ENCODE measurements at places on chromosomes 5 and 9.
A peak's percentile ranks its signal among the peaks of the same experiment; 100 is the strongest.

- DNase-seq: no peak
Observed at GRCh38 chr9:112848316-112849151, 42.1 kb downstream of the SLC46A2 start.

GRCh38 chr9:131748411-131748955 is 8.6 kb upstream of the RAPGEF1 start:
- DNase-seq: no peak

DNA sequence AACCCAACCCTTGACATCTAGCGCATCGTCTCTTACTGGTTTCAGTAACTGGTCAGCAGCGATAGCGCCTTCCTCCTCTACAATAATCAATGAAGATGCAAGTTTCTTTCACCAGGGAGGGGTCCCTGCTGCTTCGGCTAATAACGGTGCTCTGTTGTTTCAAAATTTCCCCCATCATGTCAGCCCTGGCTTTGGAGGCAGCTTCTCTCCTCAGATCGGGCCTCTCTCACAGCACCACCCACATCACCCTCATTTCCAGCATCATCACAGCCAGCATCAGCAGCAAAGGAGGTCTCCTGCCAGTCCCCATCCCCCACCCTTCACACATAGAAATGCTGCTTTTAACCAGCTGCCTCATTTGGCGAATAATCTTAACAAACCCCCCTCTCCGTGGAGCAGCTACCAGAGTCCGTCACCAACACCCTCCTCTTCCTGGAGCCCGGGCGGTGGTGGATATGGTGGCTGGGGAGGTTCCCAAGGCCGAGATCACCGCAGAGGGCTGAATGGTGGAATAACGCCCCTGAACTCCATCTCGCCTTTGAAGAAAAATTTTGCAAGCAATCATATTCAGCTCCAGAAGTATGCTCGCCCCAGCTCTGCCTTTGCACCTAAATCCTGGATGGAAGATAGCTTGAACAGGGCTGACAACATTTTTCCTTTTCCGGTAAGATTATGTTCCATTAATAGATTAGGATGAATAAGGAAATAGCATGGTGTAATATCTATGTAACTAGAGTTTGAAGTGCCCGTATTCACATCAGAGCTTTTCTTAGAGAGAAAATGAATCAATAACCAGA is 2.2 kb downstream of the CPEB4 start:
- peak; percentile 47 for DNase-seq

DNA sequence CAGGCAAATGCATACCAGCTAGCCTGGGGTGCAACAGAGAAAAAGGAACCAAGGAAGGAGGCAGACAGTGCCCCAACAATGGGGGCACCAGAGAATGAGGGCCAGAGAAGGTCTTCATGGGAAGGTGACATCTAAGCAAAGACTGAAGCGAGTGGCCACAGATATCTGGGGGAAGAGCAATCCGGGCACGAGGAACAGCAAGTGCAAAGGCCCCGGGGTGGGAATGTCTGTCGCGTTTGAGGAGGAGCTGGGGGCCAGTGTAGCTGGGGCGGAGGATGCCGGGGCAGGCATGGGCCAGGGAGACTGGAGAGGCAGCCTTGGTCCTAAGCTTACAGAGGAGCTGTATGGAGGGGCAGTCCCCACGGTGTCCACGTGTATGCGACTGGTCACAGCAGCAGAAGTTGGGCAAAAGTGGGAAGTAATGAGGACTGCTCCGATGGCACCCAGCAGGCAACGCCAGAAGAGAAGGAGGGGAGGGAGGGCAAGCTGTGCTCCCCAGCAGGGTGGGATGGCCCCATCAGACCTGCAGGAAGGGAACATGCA is 19.1 kb downstream of the EEIG1 start:
- DNase-seq: no peak

- DNase-seq: no peak
Observed at GRCh38 chr9:91676046-91676445, 252.4 kb upstream of the NFIL3 start.

DNA sequence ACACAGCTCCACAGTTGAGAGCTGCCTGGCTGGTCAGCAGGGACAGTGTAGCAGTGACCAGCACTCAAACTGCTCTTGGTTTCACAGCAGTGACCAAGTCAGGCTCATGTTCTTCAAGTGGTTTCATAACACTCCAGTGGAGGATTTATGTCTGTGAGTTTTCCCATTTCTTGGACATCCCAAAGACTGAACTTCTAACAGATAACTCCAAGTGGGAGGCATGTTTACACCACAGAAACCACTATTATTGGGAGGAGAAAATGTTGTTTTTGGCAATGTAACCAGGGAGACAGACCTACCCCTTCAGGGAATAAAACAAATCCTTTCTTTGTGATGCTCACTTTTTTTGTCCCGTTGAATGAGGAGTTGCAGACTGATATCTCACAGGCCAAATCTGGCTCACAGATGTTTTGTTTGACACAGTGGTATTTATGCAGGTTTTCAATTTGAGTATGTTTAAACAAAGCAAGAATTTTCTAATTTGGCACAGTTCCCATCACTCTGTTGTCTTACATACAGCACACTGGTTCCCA is 141.5 kb downstream of the RMI1 start:
- DNase-seq: peak; percentile 59

DNA sequence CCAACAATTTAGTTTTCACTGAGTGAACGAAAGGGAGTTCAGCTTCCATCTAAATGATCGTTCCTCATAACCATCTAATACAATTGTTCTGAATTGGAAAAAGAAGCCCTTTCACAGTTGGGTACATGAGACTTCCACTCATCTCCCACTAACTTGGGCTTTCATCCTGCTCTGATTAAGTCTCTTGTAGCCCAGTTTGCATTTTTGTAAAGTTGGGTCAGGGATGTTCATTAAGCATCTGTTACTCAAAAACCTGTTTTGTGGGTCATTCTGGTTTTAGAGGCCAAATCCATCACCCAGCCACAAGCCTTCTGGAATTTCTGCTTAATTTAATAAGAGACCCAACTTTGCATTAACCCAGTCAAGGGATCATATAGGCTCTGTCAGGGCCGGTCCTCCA is 385.3 kb downstream of the BNC2 start:
- DNase-seq: no peak

DNA sequence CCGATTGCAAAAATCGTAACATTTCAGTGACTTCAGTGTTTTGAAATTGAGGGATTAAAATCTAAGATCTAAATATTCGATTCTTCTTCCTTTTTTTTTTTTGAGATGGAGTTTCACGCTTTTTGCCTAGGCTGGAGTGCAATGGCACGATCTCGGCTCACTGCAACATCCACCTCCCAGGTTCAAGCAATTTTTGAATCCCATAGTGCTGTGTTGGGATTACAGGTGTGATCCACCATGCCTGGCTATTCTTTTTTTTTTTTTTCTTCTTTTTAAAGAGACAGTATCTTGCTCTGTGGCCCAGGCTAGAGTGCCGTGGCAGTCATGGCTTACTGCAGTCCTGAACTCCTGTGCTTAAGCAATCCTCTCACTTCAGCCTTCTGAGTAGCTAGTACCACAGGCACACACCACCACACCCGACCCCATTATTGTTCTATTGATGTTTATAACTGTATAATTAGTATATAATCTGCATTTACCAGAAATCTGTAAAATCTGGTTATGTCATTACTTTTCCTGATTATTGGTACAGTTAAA is 42.7 kb downstream of the NSD1 start:
- DNase-seq: no peak

DNA sequence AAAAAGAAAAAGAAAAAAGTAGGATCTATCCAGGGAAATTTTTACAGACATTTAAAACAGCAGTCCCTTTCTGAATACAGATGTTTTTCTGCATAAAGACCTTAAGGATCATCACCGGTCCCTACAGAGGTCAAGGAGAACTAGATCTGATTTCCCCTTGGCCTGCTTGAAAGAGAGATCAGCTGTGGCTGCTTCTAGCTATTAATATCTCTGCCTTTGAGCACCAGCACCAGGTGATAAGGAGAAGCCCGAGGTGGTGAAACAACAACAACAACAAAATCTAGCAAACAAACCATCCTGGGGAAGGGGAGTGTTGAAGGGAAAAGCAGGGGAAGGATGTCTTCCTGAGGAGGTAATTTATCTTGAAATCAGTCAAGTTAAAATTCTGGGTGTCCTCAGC is 42.1 kb downstream of the ZNF366 start:
- DNase-seq: no peak

- DNase-seq: no peak
Observed at GRCh38 chr5:120449501-120449900, 14.6 kb upstream of the PRR16 start.

DNA sequence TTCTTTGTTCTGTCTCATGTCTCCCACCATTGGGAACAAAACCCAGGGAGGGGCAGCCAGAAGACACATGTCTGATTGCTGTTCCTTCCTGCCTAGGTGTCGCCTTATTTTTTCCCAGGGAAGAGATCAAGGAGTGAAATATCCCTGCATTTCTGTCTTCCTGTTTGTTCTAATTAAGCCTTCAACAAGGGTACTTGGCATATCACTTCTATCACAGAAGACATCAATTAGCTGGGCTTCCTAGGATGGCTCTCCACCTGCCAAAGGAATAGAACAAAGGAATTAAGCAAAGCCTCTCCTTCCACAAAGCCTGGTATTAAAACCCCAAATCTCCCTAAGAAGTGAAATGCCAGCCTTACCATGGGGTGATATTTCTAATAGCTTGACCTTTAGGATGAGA is 299.5 kb upstream of the CD180 start:
- no peak for DNase-seq

DNA sequence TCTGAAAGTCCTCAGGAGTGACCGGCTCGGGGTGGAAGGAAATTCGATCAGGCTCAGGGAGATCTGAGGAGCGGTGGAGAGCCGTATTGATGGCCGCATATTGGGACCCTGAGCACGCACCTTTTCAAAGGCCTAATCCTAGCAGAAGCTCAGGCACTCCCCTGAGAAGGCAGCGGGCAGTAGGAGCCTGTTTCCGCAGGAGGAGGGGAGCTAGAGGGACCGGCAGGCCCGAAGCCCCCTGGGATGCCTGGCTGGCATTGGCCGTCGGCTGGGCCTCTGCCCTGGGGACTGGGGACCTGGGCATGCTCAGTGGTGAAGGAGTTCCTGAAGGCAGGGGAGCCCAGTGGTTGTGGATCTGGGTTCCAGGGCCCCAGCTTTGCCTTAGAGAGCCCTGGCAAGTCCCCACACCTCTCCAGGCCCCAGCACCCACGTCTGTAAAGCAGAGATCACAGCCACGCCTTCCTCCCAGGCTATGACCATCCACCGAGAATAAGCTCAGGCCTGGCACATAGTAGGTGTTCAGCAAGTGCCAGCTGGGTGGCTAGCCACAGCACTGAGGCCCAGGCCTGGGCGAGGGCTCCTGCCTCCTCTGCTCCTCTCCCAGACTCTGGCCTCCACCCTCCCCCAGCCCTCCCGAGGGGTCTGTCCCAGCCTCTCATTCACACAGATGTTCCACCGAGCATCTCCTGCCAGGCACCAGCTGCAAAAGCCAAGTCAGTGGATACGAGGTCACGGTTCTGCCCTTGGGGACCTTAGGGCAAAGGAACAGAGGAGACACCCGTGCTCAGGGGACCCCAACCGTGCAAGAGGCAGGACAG is 17.2 kb upstream of the QRFP start:
- no peak for DNase-seq

- DNase-seq: no peak
Observed at GRCh38 chr5:62974623-62975022, 396.0 kb downstream of the LRRC70 start.

DNA sequence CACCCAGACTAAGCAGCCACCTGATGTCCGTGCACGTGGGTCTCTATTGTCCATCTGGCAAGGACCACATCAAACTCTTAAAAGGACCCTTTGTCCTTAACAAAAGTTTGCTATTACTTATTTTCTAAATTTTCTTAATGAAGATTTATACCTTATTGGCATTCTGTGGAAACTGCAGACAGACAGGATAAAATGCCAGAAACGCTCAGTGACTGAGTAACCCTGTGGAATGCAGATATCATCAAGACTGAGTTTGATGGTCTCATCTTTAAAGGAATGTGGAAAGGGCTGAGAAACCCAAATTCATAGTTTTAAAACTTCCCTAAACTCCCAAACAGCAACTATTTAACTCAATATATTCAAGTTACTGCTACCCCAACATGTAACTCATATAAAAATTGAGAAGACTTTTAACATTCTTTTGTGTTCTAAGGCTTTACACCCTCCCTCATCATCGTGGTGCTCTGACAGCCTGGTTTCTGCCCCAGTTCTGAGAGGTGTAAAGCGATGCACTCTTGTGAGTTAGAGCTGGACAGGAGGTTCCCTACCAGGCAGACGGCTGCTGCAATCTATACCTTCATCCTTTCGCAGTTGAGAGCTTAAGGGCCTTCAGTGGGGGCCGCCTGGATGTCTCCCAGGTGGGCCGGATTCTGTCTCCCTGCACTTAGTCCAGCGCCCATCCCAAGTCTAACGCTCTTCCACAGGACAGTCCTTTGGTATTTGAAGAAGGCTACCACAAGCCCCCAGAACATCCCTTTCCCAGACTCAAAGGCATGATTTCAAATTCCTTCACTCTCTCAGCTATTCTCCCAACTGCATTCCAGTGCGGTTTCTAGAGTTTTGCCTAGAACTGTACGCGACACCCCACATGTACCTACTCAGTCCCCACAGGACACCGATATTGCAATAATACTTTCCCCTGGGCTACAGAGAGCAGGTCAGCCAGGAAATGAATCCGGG is 68.9 kb downstream of the DAP start:
- DNase-seq: no peak

- peak; percentile 52 for DNase-seq
Observed at GRCh38 chr5:11182441-11183080, 421.5 kb upstream of the DAP start.

GRCh38 chr5:133527311-133527710 is 85.0 kb downstream of the FSTL4 start:
- DNase-seq: no peak

DNA sequence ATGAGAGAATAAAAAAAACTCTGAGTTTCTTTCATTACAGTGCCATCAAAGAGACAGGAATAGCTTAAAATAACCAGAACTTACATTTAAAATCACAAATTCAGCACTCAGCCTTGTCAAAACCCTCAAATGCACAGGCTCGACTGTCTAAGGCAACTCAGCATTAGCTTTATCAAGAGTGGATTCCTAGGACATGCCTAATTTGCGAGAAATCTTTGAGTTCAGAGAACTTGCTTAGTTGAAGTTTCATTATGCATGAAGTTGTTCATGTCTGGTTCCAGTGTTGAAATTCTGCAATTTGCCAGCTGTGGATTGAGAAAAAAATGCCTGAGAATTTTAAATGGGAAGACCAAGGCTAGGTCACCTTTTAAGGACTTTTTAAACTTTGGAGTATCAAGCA is 151.1 kb downstream of the LRRC70 start:
- no peak for DNase-seq

GRCh38 chr9:31588006-31588405 is 796.4 kb upstream of the ACO1 start:
- no peak for DNase-seq

DNA sequence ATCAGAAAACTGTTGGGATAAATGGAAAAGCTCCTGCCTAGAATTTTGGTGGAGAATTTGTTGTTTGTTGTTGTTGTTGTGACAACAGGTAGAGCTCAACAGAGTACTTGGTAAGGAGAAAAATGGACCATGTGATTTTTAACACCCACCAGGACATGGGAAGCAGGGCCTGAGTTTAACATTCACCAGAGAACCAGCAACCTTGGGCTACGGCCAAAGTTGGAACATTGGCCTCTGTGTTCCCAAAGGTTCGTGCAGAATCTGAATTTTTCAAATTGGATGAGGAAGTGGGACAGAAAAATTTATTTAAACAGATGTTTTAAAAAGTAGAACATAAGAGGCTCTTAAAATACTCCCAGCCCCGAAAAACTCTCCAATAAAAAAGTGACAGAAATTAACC is 127.0 kb downstream of the GNA14 start:
- no peak for DNase-seq

- no peak for DNase-seq
Observed at GRCh38 chr9:135615666-135616618, 23.4 kb downstream of the GLT6D1 start.

Measured in NCI-H748 treated with DMSO at 0.1 percent for 48 hours (cell line).